Activated CD4-positive, alpha-beta T cell treated with anti-CD3 and anti-CD28 coated beads for 36 hours (primary cell): ENCODE measurements at places on chromosomes 7 and 10. TPM values are rescaled to one million over a fixed set of nuclear protein-coding genes. Genes with fewer than 3 reads are reported as not detected.

GRCh38 chr7:29562307-29562706 lies 1.3 kb upstream of the PRR15 start:
- no peak for DNase-seq

- DNase-seq = no peak
These were observed 2.9 kb upstream of the IGFBP1 start for GRCh38 chr7:45885264-45885882.

DNA sequence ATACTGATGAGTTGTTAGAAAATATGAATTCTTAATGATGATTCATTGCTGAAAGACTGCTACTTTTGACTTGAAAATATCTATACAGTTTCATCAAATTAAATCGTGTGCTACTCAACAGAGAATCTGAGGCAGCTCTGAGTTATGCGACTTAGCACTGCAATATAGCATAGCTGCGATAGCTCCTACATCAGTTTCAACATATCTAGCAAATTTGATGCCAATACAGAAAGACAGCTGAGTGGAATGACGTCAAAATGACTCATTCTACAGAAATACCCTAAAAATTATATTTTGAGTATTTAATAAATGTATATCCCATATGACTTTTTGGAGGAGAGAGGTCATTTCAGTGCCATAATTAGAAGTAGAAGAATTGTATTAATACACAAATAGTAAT lies 1.1 kb upstream of the TARP start:
- DNase-seq = no peak

DNA sequence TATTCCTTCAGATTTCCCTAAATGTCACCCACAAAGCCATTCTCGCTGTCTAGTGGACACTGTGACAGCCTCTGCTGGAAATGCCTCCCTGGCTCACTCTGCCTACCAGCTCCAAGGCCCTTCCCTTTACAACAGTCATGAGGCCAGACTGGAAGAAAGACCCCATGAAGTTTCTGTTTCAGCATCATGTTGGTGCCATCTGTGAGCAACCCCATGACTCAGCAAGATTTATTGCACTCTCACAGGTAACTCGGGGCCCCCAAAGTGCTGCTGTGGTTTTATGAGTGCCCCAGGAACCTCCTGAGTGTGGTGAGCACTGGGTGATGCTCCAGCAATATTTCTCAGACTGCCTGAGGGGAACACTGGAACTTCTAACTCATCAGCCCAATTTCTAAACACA lies 218.6 kb downstream of the ZNF33B start:
- no peak for DNase-seq

The TDRD1 gene
- total RNA-seq = 0.25 TPM

- no peak for DNase-seq
These were observed 326.9 kb downstream of the PLXNA4 start for GRCh38 chr7:132249256-132249971.

The ITGA8 gene
- not detected for total RNA-seq

The C1QL3 gene
- total RNA-seq = not detected

DNA sequence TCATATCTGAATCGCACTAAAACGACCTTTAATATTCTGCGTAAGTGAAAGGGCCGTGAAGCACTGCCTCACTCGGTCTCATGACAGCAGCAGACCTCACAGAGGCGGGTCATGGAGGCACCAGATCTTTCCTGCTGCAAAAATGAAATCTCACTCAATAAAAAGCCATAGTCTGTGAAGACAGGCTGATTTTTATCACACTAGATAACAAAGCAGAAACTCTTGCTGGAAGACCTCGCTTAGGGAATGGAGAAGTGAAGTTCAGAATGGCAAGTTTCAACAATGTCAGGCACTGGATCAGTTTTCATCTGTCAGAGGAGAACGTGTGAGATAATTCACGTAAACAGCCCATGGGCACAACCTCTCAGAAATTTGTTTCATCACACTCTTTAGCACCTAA lies 8.0 kb downstream of the SEPHS1 start:
- no peak for DNase-seq

DNA sequence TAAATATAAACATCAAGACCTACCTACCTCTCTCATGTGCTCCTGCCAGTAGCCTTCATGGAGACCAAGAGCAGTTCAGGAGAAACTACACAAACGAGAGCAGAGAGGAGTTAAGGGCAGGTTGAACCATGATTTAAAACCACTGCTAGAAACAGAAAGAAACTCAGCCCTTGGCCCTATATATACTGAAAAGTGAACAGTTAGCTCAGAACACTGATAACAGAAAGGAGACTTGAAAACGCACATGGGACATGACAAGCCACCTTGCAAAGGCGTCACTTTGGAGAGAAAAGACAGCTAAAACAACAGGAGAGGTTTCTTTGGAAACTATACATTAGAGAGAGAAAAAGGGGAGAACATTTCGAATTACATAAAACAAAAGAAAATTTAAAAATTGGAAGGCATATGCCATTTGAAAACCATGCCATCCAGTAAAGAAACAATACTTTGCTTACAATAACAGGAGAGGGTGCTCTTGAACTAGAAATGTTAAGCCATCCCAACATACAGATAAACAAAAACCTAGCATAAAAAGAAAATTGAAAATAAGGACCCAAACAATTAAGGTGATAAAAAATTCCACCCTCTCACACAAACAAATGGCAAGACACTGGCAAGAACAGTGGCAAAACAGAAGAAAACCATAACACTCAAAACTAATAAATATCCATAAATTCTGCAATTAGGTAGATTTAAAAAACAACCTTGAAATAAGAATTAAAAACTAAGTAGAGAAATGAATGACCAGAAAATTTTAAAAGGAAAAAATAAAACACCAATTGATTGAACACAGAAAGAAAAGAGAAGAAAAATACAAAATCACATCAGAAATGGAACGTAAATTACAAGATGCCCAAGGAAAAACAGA lies 232.7 kb downstream of the IMMP2L start:
- DNase-seq = no peak

- no peak for DNase-seq
These were observed 145.4 kb downstream of the SORCS1 start for GRCh38 chr10:107019154-107019553.

GRCh38 chr7:120825152-120825551 lies 32.8 kb downstream of the TSPAN12 start:
- DNase-seq = no peak

DNA sequence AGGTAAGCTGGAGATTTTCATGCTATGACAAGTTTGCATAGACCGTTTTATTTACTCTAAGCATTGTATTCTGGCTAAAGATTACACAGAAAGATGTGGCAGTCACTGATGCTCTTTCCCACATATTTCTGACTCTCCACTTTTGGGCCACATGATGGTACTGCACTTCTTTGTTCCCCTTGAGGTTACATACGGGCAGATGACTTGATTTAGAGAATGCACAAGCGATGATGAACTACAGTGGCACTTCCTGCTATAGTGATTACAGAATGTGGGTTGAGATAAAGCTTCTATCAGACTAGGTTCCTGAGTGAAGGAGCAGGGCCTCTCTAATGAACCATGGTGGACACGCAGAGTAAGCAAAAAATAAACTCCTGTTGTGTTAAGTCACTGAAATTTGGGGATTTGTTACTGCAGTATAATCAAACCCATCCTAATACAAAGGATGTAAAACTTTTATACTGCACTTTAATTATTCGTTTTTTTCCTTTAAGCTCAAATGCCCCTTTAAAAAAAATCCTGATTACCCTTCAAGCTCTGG lies 177.9 kb downstream of the TAX1BP1 start:
- DNase-seq = no peak

The INSIG1 gene
- total RNA-seq = 100 TPM

The CRPPA gene
- total RNA-seq = 1.0 TPM

The C10orf143 gene
- total RNA-seq = 5.4 TPM

GRCh38 chr7:40571796-40572195 lies 437.0 kb downstream of the SUGCT start:
- no peak for DNase-seq

The GPER1 gene
- not detected for total RNA-seq

The IFIT3 gene
- 21.1 TPM for total RNA-seq

The SNCG gene
- total RNA-seq = not detected

- DNase-seq = peak; percentile 36
These were observed 1.3 kb downstream of the TBC1D12 start for GRCh38 chr10:94403380-94404213.

DNA sequence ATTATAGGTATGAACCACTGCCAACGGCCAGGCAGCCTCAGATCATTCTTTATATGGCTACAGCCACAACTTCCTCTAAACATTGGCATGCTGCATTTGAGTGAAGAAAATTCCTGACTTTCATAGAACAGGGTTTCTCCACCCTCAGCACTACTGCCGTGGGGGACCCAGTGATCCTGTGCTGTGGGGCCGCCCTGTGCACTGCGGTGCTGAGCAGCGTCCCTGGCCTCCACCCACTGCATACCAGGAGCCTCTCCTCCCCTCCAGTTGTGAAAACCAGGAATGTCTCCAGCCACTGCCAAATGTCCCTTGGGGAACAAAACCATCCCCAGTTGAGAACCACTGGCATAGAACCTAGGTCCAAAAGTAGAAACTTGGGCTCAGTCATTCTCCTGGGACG lies 15.8 kb downstream of the CNPY1 start:
- no peak for DNase-seq

The TFR2 gene
- 10.1 TPM for total RNA-seq

DNA sequence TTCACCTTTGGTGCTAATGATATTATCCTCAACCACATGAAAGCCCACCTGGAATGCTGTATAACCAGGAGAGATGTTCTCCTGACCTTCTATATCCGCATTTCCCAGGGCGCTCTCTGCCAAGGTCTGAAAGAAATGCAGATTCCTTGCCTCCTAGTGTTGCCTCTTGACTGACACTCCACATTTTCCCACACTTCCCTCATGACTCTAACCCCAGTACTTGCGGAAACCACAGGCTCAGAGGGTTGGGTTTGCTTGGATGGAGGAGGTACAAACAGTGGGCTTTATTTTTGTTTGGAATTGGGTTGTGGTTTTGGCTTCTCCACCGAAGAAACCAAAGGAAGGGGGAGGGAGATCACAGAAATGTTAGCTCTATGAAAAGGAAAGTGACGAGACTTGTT lies 222.9 kb upstream of the CELF2 start:
- no peak for DNase-seq

The ELAPOR2 gene
- total RNA-seq = 3.9 TPM

DNA sequence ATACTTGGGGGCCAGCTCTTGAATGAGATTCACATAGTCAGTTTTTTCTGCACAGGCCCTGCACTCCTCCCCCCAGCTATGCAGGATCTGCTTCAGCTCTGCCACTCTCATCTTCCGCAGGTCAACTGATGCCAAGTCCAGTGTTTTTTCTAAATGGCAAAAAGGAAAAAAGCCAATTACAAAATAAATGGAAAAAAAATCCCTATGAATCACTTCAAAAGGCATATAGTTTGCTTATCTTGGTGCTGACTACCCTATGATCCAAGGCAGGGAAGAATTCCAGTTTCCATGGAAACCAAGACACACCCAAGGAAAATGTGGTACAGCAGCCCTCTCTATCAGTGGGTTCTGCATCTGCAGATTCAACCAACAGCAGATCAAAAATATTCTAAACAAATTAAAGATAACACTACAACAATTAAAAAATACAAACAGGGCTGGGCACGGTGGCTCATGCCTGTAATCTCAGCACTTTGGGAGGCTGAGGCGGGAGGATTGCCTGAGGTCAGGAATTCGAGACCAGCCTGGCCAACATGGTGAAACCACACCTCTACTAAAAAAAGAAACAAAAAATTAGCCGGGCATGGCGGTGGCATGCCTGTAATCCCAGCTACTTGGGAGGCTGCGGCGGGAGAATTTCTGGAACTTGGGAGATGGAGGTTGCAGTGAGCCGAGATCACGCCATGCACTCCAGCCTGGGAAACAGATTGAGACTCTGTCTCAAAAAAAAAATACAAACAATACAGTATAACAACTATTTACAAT lies 17.6 kb downstream of the CDNF start:
- no peak for DNase-seq

The TRDMT1 gene
- 6.6 TPM for total RNA-seq

DNA sequence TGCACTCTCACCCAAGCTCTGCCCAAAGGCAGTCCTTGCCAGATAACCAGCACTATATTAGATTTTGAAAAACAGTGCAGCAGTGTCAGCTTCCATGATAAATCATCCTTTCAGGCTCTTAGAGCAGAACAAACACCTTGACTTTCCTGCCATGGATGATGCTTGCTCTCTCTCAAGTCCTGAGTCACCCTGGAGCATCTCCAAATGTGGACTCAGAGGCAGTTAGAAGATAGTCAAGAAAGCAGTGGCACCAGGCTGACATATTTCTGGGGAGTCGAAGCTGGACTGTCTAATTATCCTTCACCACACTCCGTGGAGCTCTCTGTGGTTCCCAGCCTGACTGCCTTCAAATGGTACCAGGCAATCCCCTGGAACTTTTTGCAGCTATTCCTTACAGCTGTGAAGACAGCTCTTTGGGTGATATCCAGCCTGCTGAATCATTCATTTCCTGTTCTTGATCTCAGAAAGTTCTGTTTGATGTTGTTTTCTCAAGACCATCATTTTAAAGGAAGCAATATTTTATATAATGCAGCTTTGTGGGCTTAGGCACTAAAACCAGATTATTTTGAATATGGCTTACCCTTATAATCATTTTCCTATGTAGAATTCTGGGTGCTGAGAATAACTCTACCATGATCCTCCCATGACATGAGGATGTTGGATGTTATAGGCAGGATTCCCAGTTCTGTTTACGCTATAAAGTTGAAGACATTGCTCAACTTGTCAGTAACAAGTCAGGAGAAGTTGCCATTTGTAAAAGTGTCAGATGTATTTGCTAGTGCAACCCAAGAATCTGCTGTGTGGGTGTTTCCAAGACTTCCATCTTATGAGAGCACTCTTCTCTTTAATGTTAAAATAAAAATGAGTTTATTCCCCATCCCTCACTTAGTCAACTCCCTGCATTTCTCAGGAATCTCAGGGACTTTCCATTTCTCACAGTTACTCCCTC lies 233.8 kb downstream of the C7orf25 start:
- DNase-seq = no peak

The MMP21 gene
- total RNA-seq = not detected

DNA sequence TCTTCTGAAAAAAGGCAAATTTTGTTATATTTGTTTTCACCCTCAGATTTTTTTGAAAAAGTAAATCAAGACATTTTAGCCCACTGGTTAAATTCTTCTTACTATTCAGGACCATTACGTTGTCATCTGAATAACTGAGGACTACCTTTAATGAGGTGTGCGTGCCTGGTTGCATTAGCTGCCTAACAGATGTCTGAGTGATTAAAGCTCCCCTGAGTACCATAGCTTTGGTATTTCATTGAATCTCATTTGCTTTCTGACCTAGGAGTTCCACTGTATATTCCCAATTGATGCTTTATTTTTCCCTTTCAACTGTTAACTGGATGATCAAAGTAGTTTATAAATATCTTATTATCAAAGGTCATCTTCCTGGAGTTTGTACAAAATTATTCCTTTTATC lies 410.0 kb upstream of the SEMA3D start:
- DNase-seq = no peak

The MSMB gene
- total RNA-seq = not detected
